Fibroblast of mammary gland (primary cell): ENCODE measurements at places on chromosomes 7 and 10.
A peak's percentile ranks its signal among the peaks of the same experiment; 100 is the strongest.

DNA sequence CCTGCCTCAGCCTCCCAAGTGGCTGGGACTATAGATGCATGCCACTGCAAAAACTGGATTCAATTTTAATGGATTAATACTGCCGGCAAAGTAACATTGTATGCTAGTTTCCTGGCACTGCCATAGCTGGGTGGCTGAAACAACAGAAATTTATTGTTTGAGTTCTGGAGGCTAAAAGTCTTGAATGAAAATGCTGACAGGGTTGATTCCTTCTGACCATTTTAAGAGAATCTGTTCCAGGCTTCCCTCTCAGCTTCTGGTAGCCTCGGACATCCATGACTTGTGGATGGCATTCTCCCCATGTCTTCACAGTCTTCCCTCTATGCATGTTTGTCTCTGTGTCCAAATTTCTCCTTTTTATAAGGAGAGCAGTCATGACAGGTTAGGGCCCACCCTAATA is 87.3 kb upstream of the ARID5B start:
- no peak for DNase-seq

- DNase-seq = peak; percentile 16
Measured at GRCh38 chr10:51510231-51510630, 189.2 kb downstream of the CSTF2T start.

DNA sequence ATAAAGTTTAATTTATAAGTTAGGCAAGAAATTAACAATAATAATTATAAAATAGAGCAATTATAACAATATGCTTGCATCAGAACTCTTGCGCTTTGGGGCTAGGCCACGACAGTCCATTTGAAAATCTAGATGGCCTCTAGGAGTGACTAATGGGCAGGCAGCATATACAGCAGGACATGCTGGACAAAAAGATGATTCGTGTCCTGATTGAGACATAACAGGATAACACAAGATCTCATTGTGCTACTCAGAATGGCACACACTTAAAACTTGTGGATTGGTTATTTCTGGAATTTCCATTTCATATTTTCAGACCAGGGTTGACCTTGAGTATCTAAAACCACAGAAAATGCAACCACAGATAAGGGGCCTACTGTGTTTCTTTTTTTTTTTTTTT is 27.5 kb downstream of the CTNNA3 start:
- peak; percentile 3 for DNase-seq

GRCh38 chr7:116236020-116236630 is 25.8 kb downstream of the TES start:
- peak; percentile 70 for DNase-seq

DNA sequence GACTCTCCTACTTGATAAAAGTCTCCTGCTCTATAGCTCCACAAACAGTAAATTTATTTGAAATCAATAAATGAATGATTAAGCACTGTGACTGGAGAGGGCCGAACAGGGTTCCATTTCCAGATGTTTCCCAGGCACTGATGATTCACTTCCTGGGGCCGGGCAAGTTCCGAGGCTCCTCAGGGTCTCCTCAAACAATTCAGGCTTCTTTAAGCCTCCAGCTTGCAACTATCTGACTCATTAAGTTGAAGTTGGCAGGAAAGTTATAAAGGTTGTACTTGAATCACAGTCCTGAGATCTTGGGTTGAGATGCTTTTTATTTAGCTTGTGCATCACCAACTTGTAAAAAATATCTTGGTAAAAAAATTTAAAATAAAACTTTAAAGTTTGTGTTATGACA is 612.9 kb downstream of the DNAJB6 start:
- DNase-seq = peak; percentile 3

DNA sequence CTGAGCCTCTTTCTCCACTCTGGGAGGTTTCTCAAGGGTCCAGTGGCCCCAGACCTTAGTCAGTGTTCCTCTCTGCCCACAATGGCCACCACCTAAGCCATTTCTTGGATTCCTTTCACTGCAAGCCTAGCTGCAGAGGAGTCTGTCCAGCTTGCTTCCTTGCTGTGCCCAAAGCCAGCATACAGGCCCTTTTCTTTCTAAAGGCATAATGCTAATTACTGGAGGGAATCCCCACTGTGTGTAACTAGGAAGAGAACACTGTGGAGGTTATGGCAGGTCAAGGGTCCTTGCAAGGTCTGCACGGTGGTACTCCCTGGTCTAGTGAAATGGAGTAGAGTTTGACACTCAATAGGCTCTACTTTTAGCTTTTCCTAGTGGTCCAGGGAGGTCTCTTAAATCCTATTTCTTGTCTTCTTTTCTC is 70.4 kb upstream of the CC2D2B start:
- no peak for DNase-seq

GRCh38 chr10:100508691-100509150 is 10.9 kb downstream of the SEC31B start:
- peak; percentile 72 for DNase-seq

GRCh38 chr7:22278660-22279059 is 78.3 kb downstream of the RAPGEF5 start:
- DNase-seq = no peak

GRCh38 chr7:16847381-16847860 is 34.4 kb downstream of the AGR3 start:
- no peak for DNase-seq

- no peak for DNase-seq
Measured at GRCh38 chr7:122515404-122515803, 183.5 kb downstream of the RNF133 start.

DNA sequence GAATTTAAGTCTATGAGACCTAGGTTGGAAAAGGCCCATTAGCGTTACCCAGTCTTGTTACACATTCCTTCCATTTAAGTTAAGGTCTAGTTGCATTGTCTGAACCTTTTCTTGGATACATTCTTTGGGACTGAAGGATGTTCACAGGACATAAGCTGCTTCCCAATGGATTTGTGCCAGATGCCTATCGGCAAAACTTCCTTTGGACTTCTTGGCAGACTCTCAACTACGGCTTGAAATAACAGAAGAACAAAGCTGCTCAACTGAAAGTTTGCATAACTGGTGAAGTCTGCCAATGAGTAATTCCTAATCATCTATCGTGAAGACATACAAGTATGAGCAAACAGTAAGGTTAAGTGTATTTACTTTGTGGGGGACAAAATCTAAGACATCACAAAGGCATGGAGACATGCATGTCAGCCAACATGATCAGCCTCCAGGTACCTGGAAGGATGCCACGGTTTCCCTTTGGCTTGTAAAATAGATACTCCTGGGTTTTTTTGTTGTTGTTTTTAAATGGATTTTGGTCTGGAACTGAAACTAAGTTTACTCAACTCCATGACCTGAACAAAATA is 35.4 kb downstream of the MALSU1 start:
- peak; percentile 99 for DNase-seq

GRCh38 chr10:100146875-100147650 is 38.8 kb downstream of the ERLIN1 start:
- peak; percentile 13 for DNase-seq
